Stimulated activated CD8-positive, alpha-beta memory T cell treated with anti-CD3 and anti-CD28 coated beads, Interleukin-4, amount 100 ng/mL, for 48 hours (primary cell): ENCODE measurements at places on chromosomes 12 and 14.

- DNase-seq = no peak
Measured at GRCh38 chr14:41604721-41605531, 1.8 kb upstream of the LRFN5 start.

DNA sequence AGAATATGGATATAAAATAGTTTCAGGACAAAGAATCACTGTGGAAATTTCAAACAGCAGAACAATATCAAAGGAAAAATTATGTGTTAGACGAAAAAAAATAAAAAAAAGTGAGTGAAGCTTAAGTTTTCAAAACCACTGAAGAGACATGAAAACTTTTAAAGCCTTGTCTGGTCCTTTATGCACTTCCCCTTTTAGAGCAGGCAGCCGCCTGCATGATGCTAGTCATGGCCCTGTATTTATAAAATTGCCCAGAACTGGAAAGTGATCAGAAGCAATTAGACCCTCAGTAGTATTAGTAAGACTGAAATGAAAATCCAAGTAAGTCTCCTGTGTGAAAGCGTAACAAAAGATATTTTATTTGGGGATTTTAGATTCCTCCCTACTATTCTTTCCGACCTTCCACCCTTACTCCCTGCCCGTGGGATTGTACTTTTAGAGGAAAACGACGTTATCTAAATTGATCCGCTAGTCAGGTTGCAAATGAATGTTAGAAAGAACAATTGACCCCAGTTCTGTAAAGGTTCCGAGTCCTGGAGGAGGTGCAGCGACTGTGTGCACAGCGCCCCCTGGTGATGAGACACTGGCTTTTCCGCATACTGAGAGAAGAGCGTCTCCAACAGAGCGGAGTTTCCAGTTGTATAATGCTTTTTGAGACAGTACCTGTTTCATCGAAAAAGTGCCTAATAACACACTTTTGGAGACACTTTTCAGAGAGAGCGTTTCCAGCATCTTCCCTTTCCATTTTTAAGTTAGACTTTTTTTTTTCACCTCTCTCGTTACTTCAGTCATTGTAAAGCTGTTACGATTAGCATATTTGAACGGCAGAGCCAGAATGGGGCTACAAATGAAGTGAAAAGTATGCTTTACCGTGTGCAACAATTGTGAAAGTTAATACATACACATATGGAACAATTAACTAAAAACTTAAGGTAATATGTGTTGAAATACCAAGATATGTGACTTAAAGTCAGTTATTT lies 12.4 kb downstream of the MGST1 start:
- DNase-seq = peak; percentile 63

DNA sequence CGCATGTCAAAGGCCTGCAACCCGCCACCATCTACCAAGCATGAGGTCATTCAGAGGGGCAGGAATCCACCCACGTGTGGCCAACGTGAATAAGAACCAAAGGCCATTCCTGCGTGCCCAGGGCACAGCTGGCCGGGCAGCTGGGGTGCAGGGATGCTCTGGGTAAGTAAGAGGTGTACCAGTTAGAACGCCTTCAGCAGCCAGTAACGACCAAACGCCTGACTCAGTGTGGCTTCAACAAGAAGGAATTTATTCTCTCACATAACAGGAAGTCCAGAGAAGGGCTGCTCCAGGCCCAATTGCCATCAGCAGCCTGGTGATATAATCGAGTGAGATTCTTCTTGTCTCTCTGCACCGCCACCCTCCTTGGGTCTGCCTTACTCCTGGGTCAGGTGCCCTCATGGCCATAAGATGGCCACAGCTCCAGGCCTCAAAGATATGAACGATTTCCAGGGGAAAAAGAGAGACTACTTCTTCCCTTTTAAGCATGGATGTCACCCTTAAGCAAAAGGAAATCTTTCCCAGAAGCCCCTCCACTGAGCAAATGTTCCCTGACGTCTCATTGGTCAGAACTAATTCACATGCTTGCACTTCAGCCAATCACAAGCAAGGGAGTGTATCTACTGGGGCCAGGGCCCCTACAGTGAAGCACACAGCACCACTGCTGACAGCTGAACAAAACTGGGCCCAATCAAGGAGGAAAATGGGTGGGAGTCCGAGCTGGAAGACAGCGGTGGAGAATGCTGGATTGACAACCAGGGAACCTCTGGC lies 7.3 kb downstream of the TTC7B start:
- no peak for DNase-seq

DNA sequence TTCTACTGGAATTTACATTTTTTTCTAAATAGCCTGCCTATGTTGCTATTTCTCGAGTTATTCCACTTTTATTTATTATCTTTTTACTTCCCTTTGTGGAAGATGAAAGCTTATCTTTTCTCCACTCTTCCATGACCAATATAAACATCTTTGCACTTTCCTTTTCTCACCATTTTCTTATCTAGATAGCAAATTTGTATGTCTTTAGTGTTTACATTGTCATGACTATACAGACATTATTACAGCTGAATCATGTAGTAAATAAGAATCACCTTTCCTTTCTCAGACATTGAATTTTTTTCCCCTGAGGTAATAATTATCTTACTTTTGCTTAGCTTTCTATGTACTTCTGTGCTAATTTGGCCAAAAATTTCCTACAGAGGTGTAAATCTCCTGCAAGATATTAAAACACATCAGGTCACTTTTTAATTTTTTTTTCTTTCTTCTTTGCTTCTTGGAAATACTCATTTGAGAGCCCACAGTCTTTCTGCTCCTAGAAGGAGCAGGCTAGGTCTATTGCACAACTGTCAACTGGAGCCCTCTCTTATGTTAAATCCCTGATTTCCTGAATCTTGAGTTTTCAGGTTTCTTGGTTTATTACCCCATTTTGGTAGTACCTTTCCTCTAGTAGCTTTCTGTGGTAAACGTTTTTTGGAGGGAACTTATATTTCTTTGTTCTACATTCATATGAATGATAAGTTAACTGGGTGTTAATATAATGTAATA lies 109.0 kb upstream of the ATP2B1 start:
- no peak for DNase-seq

DNA sequence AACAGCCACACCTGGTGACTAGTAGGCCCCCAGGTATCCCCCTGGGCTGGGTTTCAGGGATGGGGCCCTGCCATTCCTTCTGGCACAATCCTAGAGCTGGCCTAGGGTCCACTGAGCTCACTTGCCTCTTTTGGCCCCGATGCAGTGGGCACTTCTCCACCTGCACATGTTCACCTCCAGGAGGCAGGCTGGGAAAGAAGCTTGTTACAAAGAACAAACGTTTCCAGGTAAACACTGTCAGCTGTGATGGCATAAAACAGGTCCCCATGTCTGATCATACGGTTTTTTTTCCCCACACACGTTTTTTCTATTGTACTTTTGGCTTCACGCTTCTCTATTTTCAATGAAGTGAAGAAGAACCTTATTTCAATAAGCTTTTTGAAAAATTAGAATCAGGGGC lies 15.8 kb upstream of the HVCN1 start:
- no peak for DNase-seq

DNA sequence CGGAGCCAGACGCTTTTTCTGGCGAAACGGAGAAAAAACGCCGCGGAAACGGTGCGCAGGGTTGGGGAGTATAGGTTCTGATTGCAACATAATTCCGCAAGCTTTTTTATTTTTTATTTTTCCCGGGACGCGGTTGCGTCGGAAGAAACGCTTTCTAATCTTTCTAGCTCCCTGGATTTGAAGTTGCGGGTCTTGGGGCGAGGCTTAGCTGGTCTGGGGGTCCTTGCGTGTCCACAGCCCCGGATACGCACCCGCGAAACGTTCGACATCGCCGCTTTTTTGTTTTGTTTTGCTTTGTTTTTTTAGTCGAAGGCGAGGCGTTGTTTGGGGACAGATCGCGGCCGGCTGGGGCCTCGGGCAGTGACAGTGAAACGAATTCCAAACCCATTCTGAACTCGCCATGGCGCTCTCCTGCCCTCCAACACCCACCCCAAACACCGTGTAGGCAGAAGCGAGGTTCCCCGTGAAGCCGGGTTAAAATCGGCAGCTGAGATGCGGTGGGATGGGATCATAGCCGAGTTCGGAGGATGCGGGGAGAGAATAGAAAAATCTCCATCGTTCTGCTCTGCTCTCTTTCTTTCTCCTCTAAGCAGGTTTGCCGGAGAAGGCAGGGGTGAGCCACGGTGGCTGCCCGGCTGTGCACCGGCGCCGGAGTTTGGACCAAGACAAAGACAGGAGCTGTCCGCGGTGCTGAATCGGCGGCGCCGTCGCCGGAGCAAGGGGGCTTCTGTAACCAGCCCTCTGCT lies 8.1 kb upstream of the LHX5 start:
- DNase-seq = peak; percentile 68

DNA sequence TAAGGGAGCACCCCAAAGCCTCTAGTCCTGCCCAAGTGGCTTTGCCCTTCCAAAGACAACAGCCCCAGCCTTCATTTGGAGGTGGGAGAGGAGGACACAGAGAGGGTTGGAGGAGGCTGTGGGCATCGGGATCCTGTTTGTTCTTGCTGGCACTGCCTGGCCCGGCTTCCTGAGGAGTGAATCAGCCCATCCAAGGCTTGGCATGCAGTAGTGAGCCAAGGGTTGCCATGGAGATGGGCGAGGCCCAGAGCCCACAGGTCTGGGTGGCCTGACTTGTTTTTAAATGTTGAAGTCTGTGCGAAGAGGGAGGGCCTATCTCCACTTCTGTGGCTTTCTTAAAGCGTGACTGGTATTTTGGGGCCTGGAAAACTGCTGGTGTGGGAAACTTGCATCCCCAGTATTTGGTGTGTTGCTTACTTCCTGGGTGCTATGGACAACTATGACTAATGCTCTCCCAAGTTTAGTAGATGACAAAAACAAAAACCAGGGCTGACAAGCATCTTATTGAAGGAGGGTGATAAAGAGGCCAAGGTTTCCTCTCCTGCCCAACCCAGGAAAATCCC lies 15.8 kb downstream of the CD9 start:
- DNase-seq = no peak

GRCh38 chr12:125159702-125160101 lies 94.5 kb downstream of the AACS start:
- no peak for DNase-seq

- DNase-seq = no peak
Measured at GRCh38 chr14:54766276-54767138, 136.1 kb downstream of the GCH1 start.

DNA sequence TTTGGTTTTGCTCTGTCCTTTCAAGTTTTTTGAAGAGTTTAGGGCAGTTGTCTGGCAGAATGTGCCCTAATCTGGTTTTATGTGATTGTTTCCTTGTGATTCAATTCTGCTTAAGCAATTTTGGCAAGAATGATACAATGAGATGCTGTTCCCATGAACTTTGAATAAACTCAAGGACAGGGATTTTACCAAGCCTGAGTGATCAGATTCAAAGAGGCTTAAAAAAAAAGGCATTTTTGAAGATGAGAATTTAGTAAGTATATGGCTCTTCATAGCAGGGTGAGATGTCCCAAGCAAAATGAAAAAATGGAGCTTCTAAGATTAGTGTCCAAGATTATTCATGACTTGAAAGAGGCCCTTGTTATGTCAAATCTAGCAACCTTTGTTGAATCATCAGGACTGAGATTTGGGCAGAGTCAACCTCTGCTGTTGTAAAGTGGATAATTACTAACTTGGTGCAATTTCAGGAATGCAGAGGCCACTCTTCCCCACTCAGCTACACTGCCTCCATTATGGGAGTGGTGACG lies 180.6 kb upstream of the NUDT4 start:
- no peak for DNase-seq

DNA sequence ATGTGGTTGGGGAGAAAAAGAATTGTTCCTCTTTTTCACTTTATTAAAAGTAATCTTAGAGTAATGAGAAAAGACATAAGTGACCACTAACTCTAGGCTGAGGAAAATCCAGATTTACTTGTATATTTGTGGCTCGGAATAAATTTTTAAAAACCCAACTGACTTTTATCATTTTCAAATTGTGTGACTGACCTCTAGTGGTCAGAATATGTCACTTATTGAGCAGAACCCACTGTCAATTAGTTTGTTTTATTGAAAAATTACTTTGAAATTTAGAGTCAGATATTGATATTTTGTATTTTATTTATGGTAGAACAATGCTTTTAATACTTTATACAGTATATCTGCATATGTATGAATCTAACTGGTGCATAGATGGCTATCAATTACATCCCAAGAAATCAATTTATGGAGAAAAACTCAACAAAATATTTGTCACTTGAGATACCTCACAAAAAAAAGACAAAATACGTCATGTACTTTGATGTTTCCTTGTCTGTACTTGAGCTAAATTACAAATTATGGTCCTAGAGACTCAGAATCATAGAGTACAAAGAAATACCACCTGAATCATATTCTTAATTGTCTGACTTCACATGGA lies 229.4 kb downstream of the CNTN1 start:
- no peak for DNase-seq

DNA sequence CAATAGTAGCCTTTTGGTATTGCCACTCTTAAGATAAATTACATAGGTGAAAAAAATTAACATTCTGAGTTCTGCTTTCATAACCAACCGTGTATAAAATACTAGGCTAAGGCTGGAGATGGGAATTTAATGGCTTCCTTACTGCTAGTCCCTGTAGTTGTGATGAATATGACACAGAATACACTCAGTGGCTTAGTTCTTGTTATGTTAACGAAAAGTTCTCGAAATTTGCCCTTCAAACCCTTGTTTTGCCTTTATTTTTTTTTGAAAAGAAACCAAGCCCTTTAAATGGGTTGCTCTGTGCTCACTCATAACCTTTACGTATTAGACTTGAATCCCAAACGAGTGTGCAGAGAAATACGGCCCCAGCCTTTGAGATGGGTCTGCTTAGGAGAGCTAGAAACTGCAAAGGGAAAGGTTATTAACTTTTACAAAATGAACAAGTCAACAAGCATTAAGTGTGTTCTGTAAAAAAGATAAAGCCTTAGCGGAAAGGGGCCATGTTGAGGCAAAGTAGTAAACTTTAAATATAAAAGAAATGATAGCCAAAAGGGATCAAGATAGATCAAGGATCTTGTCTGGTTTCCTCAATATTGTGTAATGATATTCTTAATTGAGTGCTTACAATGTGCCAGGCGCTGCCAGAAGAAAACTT lies 1.7 kb downstream of the NUDT4 start:
- DNase-seq = no peak

- no peak for DNase-seq
Measured at GRCh38 chr12:80643961-80644360, 63.5 kb upstream of the MYF6 start.

DNA sequence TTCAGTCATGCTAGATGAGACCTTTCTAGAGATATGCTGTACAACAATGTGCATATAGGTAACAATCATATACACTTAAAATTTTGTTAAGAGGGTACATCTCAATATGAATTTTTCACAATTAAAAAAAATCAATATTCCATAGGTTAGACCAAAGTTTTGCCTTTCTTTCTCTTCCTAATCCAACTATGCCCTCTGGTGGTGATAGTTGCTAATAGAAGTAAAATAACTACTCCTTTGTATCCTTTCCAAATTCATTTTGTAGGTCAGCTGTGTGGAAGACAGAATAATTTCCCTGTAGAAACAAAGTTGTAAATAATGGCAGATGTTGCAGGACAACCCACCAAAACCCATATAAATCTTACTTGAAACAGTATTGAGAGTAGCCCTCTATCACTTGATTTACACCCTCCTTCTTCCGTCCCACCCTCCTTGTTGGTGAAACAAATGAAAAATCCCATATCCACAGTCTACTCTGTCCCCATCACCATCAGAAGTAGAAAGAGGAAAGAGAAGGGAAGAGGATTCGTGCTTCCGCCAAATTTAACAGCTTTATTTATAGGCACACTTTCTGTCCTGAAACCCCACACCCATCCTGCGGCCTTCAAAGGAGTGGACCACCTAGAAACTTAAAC lies 34.2 kb upstream of the KICS2 start:
- DNase-seq = no peak

- DNase-seq = peak; percentile 33
Measured at GRCh38 chr14:64704143-64704742, at the start of gene PLEKHG3. Gene PLEKHG3 (plus strand): TSS chr14:64704424. CDS start chr14:64727632, 23,208 bp downstream.
